ENCODE measurements at places on chromosomes 2 and 18. TPM values are rescaled to one million over a fixed set of nuclear protein-coding genes. Genes with fewer than 3 reads are reported as not detected.

GRCh38 chr2:14011190-14011589 lies 621.3 kb upstream of the LRATD1 start:
- DNase-seq: no peak

GRCh38 chr18:24019641-24020331 lies 5.2 kb downstream of the TTC39C start:
- no peak for DNase-seq

Gene TGFA
- 0.62 TPM for total RNA-seq

Gene EVX2
- total RNA-seq: 1.5 TPM

Gene M1AP
- 14.0 TPM for total RNA-seq
